ENCODE measurements at places on chromosomes 11 and 22.

DNA sequence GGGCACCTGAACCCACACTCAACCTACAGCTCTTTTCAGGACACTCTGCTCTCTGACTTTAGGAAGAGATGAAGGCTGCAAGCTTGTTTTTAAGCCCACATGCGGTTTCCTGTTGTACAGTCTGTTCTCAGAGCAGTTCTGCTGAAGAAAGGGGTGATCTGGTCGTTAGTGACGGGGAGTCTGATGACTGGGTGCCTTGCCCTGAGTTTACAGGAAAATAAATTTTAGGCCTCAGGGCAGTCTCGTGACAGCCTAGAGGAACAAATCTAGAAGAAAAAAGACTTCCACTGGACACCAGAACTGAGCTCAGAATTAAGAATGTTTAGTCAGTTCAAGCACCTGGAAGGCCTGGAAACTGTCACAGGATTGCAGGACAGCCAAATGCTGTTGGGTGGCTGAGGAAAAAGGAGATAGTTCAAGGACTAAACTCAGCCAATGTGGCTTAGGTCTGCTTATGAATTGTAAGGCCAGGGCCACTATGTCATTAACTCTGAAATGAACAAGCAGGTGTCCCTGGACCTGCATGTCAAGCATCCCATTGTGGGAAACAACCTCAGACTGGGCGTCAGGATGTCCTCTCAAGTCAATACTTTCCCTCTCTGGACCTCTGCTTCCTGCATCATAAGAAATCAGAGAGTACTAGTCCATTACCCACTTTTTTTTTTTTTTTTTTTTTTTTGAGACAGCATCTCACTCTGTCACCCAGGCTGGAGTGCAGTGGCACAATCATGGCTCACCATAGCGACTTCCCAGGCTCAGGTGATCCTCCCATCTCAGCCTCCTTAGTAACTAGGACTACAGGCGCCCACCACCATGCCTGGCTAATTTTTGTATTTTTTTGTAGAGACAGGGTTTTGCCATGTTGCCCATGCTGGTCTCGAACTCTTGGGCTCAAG, 5.7 kb downstream of the PIK3IP1 start:
- no peak for DNase-seq

DNA sequence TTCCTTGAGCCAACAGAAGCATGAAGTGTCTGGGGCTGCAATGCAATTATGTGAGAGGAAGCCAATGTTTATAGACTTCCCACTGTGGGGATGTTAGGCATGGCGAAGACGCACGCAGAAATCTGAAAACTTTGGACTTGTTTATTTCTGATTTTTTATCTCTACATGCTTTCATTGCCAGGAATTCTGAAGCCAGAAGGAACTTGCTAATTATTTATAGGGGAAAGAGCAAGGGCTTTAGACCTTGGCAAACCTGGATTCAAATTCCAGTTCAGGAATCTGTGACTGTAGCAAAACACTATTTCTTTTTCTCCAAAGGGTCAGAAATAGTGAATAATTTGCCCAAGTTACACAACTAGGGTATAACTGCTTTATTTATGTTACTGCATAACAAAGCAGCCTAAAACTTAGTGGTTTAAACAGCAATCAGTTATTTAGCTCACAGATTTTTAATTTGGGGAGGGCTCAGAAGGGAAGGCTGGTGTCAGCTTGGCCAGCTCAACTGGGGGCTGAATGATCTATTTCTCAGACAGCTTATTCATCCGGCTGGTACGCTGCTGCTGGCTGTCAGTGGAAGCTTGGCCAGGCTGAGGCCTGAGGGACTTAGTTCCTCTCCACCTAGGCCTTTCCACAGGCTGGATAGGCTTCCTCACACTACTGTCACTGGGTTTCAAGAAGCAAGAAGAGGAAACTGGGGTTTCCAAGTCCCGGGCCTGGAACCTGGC, 1.9 kb upstream of the OR6Q1 start:
- peak; percentile 4 for DNase-seq

- no peak for DNase-seq
These were observed 411 bp downstream of the ACTN3 start for GRCh38 chr11:66546966-66547661.

DNA sequence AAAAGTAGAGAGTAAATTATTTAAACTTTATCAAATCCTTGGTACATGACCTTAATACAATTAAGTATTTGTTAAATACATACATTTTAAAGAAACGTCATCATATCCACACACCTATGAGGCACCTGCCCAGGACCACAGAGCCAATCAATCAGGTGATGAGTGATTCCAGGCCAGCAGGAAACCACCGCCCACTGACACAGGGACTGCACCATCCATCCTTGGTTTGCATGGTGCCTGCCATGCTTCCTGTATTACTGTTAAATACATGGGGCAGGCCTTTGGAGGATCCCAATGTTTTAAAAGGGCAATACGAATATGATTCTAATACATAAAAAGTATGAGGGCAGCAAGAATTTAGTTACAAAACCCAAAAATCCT, 7.0 kb upstream of the TBC1D10A start:
- no peak for DNase-seq
